ENCODE measurements at places on chromosomes 16 and 17.

DNA sequence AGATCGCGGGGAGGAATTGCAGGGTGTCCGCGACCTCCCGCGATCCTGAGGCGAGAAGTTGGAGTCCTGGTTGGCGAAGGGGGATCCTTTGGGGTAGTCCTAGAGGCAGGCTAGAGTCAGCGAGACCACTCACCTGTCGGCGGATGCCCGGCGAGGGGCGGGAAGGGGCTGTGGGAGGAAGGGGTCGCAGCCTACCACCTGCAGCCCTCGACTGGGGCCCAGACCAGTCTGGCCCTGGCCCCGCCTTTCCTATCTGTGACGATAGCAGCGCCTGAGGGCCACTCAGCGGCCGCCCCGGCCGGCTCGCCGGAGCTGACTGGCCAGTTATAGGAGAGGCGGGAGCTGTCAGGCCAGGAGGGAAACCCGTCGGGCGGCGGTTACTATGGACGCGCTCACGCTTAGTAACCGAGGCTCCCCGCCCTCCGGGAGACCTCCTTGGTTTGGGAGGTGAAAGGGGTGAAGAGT, at the start of gene TEKT3:
TSS of gene TEKT3 (minus strand) at position 213 of the 465 bp plus-strand sequence. CDS start 10,012 bp downstream, outside the sequence.
- DNase-seq, result peak; percentile 61

- no peak for DNase-seq
Observed at GRCh38 chr17:82375359-82376041, 3.9 kb downstream of the UTS2R start.

- DNase-seq, result no peak
Observed at GRCh38 chr16:30946671-30947540, 2.0 kb upstream of the ORAI3 start.

DNA sequence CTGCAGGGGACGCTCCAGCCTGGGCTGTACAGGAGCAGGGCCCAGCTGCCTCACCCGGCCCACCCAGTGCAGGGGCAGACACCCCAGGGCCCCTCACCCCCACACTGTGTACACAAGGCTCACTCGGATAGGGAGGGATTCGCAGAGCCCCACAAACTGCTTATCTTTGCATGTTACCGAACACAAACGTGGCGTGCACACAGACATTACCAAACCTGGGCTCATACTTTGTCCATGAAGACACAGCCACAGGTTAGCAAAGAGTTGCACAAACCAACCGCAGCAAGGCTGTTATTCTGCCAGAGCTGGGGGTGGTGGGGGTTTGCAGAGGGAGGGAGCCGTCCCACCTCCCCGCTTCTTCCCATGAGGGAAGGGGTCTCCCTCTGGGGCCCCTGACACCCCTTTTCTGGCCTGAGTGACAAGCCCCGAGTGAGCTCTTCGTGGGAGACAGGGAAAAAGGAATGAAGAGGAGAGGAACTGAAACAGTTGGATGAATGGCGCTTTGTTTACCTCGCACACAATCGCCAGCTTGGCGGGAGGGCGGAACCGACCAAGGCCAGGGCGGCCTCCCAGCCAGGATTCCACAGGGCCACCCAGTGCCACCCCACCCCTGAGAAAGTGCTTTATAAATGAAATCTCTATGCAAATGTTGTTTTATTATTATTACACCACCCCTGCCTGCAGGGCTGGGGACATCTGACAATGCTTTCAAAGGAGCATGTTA, 434 bp upstream of the CPSF4L start:
- DNase-seq, result no peak

DNA sequence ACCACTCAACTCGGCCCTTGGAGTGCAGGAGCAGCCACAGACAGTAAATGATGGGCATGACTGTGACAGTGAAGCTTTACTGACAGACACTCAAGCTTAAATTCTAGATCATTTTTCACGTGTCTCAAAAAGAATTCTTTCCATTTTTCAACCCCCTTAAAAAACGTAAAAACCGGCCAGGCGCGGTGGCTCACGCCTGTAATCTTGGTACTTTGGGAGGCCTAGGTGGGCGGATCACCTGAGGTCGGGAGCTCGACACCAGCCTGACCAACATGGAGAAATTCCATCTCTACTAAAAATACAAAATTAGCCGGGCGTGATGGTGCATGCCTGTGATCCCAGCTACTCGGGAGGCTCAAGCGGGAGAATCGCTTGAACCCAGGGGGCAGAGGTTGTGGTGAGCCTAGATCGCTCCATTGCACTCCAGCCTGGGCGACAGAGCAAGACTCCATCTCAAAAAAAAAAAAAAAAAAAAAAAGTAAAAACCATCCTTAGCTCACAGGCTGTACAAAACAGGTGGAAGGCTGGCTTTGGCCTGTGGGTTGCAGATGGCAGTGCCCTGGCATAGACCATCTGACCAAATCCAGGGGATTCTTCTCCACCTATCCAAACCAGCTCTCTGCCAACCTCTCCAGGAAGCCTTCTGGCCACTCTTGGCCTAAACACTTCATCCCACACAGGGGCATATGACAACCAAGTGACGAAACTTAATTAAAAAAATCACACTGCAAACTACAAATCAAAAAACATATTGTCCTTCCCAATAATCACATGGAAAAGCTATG, 18.3 kb downstream of the TBC1D16 start:
- no peak for DNase-seq

DNA sequence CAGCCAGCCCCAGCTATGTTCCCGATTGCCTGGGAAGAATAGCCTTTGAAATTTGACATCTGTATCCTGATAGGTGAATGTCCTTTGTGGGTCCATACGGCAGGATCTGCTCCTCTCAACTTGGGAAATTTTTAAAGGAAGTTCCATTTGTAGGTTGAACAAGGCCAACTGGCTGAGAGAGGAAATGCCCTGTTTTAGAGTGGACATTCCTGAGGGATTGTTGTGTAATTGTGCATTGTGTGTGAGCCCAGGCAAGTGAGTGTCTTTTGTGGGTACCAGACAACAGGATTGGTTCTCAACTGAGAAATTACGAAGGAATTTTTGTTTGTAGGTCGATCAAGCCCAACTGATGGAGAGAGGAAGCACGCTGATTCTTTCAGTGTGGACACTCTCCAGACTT, 2.6 kb upstream of the CPHXL2 start:
- DNase-seq, result no peak

- DNase-seq, result no peak
Observed at GRCh38 chr17:53919356-53919755, 96.6 kb downstream of the KIF2B start.

DNA sequence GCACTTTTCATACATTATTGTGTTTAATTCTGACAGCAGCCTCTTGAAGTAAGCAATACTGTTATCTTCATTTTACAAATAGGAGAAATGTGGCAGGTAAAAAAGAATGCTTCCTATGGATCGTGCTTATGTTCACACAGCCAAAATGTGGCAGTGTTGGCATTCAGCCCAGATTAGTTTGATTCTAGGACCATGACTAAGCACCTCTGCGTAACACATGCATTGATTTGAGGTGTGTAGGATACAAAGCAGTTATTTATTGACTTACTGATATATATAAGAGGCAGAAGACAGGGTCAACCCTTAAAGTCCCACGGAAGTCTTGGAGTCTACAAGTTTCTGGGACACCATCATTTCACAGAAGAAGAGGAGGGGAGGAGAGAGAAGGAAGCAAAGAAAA, 1144.4 kb upstream of the GOT2 start:
- no peak for DNase-seq

DNA sequence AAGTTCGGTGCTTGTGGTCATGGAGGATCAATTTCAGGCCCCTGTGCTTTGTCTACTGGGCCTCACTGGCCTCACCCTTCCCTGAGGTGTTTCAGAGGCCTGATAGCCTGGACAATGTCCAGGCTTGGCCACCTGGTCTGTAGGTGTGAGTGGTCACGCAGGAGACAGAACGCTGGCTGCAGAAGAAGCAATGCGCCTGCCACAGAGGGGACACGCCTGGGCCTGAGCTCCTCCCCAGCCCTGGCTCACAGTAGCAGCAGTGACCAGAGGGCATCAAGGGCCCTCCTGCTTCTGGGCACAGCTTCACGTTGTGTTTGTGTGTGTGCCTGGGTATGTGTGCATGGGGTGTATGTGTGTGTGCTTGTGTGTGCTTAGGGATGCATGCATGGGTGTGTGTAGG, 1.9 kb upstream of the PITPNM3 start:
- DNase-seq, result no peak

DNA sequence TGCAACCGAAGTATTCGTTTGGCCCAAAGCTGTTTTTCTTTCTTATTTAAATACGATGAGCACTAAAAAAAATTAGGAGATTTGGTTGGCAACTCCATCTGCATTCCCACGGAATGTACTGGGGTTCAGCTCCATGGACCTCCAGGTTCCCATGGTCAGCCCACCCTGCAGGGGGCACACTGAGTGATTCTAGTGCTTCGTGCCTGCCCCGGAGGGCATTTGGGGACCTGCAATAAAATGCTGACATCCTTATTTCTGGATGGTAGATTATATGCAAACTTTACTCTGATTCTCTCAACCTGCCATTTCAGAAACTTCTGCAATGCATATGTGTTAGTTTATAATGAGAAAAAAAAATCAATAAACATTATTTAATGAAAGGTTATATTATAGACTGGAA, 339.4 kb downstream of the XYLT1 start:
- DNase-seq, result no peak

DNA sequence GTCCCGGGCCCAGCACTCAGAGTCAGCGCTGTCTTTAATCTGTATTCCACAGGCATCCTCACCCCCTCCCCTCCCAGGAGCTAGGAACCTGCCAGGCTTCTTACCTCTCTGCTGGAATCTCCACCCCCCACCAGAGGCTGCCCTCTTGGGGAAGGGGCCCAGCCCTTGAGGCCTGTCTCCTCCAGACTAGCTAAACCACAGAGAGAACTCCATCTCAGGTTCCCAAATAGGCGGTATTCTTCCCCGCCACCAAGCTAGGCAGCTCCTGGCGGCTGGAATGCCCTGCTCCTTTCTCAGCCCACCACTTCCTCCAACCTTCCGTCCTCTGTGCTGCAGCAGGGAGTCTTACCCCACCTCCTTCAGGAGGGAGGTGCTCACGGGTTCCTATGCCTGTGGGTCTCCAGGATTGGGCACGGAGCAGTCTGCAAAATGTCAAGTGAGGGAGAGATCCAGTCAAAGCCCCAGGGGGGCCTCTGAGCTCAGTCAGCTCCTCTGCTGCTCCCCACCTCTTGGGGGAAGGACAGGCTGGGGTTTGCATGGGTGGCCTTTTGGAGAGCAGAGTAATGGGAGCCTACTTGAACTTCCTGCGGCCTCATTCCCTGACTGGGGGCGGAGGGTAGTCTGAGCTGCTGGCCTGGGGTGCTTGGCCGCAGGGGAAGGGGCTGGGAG, 55.7 kb downstream of the SREBF1 start:
- DNase-seq, result peak; percentile 95

- DNase-seq, result no peak
Observed at GRCh38 chr16:54073356-54073755, 213.2 kb downstream of the IRX3 start.

GRCh38 chr17:510226-510917, 157.8 kb upstream of the RPH3AL start:
- peak; percentile 58 for DNase-seq

- no peak for DNase-seq
Observed at GRCh38 chr17:68646626-68647526, 45.7 kb upstream of the FAM20A start.

DNA sequence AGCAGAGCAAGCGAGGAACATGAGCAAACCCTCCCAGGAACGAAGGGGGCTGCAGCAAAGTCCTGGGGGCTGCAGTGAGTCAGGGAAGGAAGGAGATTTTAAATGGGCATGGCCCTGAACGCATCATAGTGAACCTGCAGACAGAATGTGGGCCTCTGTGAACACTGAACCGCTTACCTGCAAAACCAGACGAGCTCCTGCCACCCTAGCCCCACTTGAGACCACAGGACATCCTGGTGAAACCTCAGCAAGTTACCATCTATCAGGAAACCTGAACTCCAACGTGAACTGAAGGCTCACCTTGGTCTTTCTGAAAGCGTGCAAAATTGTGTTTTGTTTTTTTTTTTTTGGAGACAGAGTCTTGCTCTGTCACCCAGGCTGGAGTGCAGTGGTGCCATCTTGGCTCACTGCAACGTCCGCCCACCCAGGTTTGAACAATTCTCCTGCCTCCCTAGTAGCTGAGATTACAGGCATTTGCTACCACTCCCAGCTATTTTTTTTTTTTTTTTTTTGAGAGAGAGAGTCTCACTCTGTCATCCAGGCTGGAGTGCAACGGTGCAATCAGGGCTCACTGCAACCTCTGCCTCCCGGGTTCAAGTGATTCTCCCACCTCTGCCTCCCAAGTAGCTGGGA, 30.8 kb downstream of the FANCA start:
- no peak for DNase-seq

DNA sequence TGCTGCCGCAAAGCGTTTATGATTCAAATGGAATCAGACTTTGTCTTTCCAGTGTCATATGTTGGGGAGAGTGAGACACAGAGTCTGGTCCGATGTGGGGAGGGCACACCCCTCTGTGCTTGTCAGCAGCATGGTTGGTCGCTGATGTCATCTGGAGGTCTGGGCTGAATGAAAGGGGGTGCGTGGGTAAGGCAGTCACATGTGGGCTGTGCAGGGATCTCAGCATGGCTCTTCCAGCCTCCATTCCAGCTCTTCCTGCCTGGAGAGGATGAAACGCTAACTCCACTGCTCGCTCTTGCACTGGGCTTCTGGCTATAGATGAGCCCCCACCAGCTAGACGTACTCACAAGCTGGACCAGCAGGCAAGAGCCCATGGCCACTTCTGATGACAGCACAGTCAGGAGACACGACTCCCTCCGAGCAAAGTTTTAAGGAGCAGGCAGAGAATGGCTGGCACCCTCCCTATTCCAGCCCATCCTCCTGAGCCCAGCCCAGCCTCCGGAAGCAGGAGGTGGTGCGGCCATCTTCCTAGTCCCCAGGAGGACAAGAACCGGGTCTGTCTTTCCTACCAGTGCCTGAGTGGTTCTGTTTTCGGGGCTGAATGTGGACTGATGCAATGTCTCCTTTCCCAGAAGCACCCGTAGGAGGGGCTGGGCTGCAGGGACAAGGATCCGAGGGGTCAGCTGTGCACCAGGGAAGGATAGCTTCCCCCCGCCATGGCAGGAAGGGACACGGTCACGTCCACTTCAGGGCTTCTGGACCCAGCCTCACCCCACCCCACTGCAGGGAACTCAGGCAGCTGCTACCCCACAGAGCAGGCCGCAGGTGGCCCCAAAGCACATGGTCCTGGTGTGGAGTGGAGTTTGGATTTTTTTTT, 41.5 kb upstream of the CBFA2T3 start:
- no peak for DNase-seq

DNA sequence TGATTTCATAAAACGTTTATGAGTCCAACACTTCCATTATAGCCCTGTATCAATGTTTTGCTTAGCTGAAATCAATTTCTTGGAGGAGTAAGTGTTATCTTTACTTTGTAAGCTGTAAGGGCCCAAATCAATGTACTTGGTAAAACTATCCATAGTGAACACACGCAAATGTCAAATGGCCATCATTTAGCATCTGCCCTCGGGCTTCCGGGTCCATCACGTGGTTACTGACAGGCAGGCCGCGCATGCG, 687 bp upstream of the NARF start:
- no peak for DNase-seq

- DNase-seq, result no peak
Observed at GRCh38 chr17:7018331-7018964, 4.4 kb upstream of the BCL6B start.

GRCh38 chr16:88531931-88532433, 38.2 kb upstream of the ZC3H18 start:
- DNase-seq, result no peak

GRCh38 chr17:72838581-72838980, 253.9 kb downstream of the SLC39A11 start:
- no peak for DNase-seq

GRCh38 chr17:4950075-4950745, 709 bp upstream of the ENO3 start:
- DNase-seq, result peak; percentile 70

Measured in SK-N-DZ (cell line).